ENCODE measurements at places on chromosomes 5 and 9.

DNA sequence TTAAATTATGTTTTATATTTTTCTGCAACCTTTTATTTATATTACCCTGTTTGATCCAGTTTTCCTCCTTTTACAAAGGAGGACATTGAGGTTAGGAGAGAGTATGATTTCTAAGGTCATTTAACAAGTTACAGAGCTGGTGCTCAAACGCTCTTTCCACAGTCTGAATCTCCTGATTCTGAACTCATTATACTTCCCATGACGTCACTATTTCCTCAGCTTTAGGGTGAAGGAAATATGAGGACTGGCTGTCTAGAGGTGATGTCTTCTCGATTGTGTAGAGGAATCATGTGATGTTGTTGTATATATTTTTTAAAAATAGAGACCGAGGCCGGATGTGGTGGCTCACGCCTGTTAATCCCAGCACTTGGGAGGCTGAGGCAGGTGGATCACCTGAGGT lies 140.0 kb downstream of the ARHGAP26 start:
- no peak for DNase-seq

DNA sequence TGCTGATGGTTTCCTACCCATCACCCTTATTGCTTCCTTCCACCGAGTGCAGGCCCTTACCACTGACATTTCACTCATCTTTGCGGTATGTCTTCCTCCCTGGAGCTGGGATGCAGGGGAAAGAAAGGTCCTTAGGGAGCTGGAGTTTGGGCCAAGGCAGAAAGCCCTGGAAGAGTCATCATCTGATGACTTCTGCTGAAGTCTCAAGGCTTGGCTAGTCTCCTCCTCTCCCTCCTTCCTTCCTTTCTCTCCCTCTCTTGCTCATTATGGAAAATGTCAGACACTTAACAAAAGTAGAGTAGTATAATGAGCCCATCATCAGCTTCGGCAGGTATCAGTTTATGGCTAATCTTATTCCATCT lies 40.0 kb downstream of the LARP1 start:
- no peak for DNase-seq

DNA sequence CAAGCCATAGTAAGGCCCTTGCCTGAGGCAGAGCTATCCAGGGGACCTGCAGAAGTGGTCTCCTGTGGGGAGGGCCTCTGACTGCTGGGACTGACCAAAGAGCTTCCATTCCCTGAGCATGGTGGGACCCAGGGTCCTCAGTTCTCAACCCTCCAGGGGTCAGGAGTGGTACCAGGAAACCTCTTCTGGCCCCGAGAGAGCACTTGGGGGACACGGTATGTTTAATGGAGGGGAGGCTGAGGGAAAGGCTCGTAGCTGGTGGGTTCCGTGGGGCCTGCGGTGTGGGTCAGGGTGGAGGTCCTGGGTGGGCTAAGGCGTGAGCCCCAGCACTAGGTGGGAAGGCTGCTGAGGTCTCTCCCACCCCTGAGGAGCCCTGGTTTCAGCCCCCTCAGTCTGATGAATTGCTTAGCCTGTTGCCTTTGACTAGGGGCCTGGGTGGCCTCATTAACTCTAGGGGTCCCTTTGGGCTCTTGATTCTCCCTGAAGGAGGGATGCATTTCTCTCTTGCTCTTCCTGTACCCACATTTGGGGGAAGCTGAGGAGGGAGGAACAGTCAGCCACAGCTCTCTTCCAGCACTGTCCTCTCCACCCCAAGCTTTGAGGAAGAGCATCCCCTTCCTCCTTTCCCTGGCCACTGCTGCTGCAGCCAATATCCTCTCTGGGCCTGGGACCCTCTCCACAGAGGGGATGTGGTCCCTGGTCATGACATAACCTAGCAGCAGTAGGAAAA lies 34.0 kb downstream of the CSF1R start:
- no peak for DNase-seq

DNA sequence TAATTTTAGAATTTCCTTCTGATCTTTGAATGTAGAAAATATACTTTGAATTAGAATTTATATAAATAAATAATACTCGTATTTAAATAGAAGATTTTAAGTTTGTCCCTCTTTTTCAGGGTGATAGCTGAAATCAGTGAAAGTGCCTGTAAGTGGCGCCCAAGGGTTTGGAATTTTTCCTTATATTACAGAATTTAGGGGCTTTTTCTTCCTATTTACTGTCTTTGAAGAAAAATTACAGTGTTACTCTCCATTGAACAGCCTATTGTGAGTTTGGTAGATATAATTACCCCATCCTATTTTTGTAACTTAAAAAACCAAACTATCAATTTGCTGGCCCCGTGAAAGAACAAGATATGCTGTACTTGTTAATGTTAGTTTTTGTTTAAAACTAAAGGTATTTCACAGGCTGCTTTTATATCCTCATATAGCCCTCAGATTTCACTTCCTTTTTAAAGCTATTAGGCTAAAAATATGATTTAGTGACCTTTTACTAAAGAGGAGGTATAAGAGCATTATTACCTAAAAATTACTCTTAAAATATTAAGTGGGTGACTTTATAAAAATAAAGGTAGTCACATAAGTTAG lies 3.2 kb downstream of the MAP3K1 start:
- DNase-seq: no peak

GRCh38 chr5:34062419-34062818 lies 19.4 kb upstream of the C1QTNF3 start:
- DNase-seq: no peak

- DNase-seq: no peak
These were observed 53.5 kb upstream of the PTPN3 start for GRCh38 chr9:109551651-109552050.

Data from T-helper 17 cell (primary cell).